A549 (cell line): ENCODE measurements at places on chromosomes 6 and 20. TPM values are rescaled to one million over a fixed set of nuclear protein-coding genes. Genes with fewer than 3 reads are reported as not detected.

The LINC00237 gene
- not detected in 3 replicates for polyA plus RNA-seq

The MDFI gene
- polyA plus RNA-seq = 0.21 to 0.30 TPM (median 0.28 TPM) in 3 replicates

The SIRPD gene
- not detected in 3 replicates for polyA plus RNA-seq

The EYA2 gene
- polyA plus RNA-seq = 4.2 to 5.3 TPM (median 4.5 TPM) in 3 replicates

The SALL4 gene
- polyA plus RNA-seq = 2.3 to 3.8 TPM (median 2.5 TPM) in 3 replicates
